ENCODE measurements at places on chromosomes 12 and 14.

DNA sequence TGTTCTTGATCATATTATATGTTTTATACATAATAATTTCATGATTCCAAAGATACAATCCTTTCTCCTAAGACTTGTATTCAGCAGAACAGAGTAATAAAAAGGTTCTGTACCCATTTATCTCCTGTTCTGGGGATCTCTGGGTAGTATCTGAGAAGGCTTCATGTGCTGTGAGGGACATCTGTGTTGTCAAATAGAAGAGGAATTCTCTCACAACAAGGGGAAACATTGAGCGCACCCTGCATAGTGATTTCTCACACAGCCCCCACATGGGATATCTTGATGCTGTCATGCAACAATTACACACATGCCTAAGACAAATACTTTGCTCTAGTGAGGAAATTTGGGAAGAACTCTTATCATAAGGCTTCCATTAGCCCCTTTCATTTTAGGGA, 101.8 kb upstream of the ATF1 start:
- no peak for DNase-seq

GRCh38 chr14:75246546-75247285, 31.9 kb upstream of the FOS start:
- no peak for DNase-seq

- no peak for DNase-seq
These were observed 243.5 kb upstream of the CAND1 start for GRCh38 chr12:67025543-67026114.

DNA sequence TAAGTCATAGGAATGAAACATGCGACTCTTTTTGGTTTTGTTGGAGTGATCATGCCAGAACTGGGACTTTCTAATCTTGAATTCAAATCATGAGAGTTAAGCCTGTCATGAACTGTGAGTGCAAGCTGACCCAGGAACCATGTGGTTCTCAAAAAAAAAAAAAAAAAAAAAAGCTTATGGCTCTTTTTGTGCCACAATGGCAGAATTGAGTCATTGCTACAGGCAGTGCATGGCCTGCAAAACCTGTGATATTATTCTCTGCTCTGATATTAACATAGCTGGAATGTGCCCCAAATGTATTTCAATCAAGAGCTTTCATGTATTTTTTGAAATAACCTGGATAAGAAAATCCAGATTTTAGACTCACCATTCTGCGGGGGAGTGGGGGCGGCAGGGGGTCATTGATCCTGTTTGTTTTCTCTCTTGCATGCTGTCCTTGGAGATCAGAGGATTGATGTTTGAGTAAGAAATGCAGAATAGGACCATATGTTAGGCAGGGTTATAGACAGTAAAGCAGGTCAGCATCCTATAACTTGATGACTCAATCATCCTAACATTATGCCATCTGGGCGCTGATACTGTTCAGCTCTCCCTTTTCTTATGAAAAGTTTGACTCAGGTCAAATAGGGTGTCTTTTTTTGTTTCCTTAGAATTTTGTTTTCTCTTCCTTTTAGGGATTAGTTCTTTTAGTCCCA, 797.4 kb downstream of the DIO2 start:
- no peak for DNase-seq

DNA sequence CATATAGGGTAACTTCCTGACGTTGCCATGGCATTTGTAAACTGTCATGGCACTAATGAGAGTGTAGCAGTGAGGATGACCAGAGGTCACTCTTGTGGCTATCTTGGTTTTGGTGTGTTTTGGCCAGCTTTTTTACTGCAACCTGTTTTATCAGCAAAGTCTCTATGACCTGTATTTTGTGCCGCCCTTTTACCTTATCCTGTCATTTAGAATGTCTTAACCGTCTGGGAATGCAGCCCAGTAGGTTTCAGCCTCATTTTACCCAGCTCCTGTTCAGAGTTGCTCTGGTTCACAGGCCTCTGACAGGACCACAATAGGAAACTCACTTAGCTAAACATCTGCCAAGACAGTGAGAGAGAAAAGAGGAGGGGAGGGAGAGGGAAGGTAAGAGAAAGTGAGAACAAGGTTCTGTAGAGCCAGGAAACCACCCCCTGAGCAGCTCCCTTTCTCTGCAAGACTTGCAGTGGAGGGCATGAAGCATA, 64.8 kb upstream of the PLEKHG3 start:
- DNase-seq: no peak

- no peak for DNase-seq
These were observed 417.1 kb upstream of the CCDC196 start for GRCh38 chr14:66069036-66069435.
